CD8-positive, alpha-beta T cell (primary cell): ENCODE measurements at places on chromosomes 3 and 15.
A peak's percentile ranks its signal among the peaks of the same experiment; 100 is the strongest.

- DNase-seq: no peak
Measured at GRCh38 chr3:42067326-42067725, 23.8 kb upstream of the TRAK1 start.

GRCh38 chr3:77247817-77248216 lies 207.9 kb downstream of the ROBO2 start:
- DNase-seq: no peak

GRCh38 chr3:114623420-114624046 lies 329.7 kb downstream of the TIGIT start:
- DNase-seq: no peak

- no peak for DNase-seq
Measured at GRCh38 chr3:9023226-9023590, 59.9 kb upstream of the RAD18 start.

- DNase-seq: no peak
Measured at GRCh38 chr3:100708644-100708988, 678 bp upstream of the TFG start.

DNA sequence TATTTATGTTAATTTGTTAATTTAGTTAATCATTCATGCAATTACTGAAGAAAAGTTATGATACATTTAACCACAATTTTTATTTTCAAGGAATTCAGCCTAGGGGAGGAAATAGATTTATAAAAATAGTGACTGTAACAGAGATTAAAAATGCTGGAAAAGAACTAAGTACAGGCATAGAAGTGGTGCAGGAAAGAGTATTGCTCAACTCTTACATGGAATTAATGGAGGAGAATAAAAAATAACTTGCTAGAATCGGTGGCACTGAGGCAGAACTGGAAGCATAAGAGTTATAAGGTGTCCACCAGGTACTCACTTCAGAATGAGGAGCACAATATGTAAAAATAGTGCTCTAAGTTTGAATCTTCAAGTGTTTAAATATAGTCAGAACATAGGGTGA lies 13.5 kb upstream of the OR5AC2 start:
- DNase-seq: no peak

GRCh38 chr3:169454823-169455222 lies 208.7 kb downstream of the MECOM start:
- no peak for DNase-seq

DNA sequence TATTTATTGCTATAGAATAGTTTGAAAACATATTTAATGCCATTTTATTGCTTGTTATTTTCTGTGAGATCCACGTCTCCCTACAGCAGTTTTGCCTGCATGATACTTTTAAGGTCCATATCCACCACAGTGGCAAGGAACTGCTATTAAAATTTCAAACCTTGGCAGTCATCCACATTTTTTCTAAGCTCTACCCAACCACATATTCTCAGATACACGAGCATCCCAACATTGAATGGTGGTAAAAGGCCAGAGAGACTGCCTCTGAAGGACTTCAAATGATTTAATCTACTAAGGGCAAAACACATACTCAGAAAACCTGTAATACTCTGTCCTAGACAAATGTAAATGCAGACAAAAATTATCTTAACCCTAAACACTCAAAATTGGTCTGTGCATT lies 173.1 kb downstream of the ERC2 start:
- no peak for DNase-seq

- no peak for DNase-seq
Measured at GRCh38 chr3:1609416-1609815, 489.2 kb upstream of the CNTN4 start.

DNA sequence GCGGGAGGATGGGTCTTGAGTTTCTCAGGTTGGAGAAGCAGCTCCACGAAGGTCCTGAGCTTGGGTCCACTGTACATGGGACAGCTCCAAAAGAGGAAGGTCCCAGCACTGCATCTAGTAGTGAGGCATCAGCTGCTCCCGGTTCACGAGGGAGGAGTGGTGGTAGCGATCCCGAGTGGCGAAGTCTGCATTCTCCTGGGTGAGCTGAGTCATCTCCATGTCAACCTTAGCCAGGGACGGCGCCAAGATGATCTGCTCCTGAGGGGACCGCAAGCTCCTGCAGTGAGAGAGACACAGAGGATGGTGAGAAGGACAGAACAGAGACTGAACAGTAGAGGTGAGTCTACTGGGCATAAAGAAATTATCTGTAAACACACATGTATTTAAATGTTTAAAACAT lies 28.0 kb upstream of the HEG1 start:
- DNase-seq: no peak

GRCh38 chr3:18843983-18844382 lies 304.3 kb upstream of the KCNH8 start:
- no peak for DNase-seq

DNA sequence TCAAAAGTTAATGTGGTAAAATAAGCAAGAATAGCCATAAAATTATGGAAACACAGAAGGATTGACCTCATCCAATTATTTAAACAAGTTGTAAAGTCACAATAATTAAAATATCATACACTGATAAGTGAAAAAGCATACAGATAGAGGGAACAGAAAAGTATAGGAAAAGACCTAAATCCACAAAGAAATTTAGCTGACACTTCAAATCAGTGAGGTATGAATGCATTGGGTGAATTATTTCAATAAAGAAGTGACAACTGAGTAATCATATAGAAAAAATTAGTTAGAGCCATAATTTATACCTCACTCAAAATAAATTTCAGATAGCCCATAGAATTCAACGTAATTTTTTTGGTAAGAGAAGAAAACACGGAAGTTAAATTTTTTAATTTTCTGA lies 25.1 kb downstream of the TFDP2 start:
- no peak for DNase-seq

GRCh38 chr3:72196377-72196929 lies 411.5 kb upstream of the PROK2 start:
- DNase-seq: no peak

- no peak for DNase-seq
Measured at GRCh38 chr3:182671942-182672341, 121.4 kb upstream of the ATP11B start.

DNA sequence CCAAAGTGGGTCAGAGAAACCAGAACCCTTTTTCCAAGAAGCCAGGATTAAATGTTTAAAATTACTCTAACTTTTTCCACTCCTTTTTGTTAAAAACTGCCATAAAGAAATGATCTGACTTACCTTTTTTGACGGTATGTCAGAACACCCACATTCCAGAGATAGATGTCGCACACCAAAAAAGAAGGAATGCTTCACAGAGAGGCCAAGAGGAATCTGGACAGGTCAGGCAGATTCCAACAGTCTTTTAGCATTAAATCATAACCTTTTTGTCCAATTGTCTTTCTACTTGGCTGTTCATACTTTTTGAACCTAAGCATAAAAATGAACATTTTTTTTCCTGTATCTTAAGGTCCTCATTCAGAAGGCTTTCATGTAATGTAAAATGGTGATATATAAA lies 846.9 kb downstream of the NSUN3 start:
- DNase-seq: no peak

GRCh38 chr15:69760890-69761568 lies 308.4 kb downstream of the RPLP1 start:
- DNase-seq: peak; percentile 51

GRCh38 chr3:178474526-178474925 lies 61.7 kb upstream of the KCNMB2 start:
- DNase-seq: no peak

DNA sequence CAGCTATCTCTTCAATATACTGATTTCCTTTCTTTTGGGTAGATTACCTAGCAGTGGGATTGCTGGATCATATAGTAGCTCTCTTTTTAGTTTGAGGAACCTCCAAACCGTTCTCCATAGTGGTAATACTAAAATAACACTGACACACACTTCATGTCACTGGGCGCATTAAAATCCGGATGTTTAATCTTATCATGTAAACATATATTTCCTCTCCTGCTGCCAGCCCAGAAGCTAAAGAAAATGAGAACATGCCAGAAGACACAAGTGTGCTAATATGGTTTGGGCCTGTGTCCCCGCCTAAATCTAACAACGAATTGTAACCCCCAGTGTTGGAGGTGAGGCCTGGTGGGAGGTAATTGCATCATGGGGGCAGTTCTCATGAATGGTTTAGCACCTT lies 23.6 kb upstream of the KCNMB2 start:
- DNase-seq: no peak
